ENCODE measurements at places on chromosomes 5 and 9.

- DNase-seq: no peak
Measured at GRCh38 chr9:92184041-92184564, 68.9 kb upstream of the SPTLC1 start.

- no peak for DNase-seq
Measured at GRCh38 chr5:172434251-172434650, 20.1 kb downstream of the SH3PXD2B start.

GRCh38 chr9:105233873-105234272 is 10.6 kb upstream of the SLC44A1 start:
- DNase-seq: no peak

DNA sequence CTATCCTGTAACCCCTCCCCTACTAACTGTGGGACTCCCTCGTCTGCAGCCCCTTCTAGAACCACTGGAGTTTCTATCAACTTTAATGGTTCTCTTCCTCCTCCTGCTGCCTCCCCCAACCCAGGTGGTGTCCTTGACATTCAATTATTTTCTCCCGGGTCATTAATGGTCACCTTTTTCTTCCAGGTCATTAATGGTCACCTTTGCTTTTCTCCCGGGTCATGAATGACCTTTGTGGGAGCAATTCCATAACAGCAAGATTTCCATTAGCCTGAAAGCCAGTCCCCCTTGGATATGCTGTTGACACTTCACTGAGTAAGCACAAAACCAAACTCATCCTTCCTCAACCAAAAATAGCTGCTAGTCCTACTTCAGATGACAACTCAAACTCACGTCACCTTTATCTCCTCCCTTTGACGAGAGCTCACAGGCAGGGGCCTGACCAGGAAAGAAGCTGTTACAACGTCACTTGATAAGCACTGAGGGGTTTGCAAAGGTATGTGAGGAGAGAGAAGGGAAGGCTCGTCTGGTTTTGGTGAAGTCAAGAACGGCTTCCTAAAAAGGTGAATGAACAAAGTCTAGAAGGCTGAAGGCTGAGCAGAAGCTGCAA is 10.9 kb downstream of the CCDC127 start:
- DNase-seq: no peak

- DNase-seq: no peak
Measured at GRCh38 chr5:9903801-9904200, 273.6 kb upstream of the TAS2R1 start.

DNA sequence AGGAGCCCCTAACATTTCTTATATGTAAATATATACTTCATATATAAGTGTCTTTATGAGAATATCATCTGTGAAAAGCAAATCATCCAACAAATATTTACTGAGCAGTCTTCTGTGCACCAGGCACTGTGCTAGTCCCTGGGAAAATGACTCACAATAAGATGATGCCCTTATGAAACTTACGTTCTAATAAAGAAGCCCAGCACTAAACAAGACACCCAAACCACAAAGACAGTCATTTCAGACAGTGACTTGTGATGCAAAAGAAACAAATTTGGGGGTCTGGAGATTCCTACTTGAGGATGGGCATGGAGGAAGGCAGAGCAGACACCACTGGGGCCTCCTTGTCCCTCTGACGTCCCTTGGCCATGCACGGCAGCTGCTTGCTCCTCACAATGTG is 30.6 kb upstream of the PPP1R2B start:
- no peak for DNase-seq

- DNase-seq: no peak
Measured at GRCh38 chr5:169785771-169786618, 148.9 kb downstream of the DOCK2 start.

DNA sequence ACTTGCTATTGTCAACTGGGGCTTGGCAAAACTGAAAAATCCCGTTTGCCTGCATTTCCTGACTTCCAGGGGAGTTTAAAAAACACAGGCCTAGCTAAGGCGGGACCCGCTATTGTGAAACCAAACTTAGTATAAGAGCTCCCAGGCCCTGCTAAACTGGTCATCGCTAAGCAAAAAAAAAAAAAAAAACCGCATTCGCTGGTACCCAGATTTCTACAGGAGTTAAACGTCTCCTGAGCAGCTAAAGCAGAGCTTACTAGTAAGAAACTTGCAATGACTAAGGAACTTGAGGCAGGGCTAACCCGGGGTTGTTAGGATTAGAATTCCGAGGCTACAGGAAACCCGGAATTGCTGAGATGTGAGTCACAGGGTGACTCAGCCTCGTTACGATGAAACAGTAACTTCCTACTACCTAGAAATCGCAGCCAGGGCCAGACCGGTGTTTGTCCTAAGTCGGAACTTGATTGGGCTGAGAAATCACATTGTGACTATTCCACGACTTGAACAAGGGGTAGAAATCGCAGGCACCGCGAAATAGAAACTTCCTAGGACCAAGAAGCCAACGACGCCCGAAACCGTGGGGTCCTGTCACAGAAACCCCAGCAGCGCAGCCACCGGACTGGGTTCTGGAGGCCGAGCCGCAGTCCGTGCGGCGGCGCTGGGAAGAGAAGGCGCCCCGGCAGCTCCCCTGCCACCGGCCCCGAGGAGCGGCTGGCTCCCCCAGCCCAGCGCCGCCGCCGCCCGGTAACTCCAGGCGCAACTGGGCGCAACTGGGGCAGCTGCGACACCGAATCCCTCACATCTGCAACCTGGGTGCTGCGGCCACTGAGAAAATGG is 89.4 kb downstream of the ANXA2R start:
- DNase-seq: no peak

DNA sequence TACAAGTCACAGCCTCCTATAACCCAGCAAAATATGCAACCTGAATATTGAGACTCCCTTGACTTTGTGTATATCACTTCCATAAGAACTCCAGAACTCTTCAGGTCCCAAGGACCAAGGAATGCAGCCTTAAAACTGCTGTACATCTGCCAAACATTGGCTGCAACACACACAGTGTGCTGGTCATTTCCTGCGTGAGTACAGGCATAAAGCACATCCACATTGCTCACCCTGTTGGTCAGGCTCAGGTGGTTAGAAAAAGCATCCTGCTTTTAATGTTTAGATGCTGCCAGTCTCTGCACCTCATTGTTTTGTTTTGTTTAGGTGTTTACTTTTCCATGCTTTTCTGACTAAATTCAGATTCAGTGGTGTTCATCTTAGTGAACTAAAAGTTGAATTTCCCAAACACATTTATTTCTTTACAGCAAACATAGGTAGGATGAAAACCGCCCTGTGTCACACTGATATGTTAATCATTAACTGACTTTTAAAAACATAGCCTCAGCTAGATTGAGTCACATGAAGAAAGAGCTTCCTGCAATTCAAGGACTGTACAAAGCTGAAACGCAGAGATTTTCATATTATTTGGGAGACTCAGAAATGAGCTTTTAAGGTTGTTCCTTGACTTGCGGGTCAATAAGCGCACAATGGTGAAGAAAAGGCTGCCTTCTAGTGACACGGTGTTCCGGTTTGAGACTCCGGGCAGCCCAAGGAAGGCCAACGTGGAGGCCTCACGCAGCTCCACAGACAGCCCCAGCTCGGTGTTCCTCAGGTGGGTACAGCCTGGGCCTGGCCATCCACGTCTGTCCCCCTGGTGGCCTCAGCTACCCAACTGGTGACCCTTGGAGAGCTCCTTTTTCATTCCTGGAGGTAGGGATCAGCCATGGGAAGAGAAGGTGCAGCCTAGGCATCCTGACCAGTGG is 52.2 kb upstream of the GRAMD2B start:
- no peak for DNase-seq

DNA sequence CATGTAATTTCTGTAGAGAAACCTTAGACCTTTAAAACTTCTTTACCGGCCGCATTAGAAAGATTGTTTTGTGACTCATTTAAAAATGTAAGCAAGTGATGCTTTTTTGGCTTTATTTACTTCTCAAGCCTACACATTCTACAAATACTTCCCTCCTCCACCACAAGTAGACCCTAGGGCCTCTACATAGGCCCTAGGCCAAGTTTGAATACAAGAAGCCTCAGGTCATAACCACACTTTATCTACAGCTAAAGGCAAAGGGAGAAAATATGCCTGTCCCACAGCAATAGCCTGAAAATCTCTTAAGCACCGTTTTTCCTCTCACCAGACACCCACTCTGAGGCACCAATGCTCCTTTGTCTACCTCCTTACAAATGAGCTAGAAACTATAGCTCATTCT is 53.9 kb downstream of the CSNK1A1 start:
- DNase-seq: no peak

DNA sequence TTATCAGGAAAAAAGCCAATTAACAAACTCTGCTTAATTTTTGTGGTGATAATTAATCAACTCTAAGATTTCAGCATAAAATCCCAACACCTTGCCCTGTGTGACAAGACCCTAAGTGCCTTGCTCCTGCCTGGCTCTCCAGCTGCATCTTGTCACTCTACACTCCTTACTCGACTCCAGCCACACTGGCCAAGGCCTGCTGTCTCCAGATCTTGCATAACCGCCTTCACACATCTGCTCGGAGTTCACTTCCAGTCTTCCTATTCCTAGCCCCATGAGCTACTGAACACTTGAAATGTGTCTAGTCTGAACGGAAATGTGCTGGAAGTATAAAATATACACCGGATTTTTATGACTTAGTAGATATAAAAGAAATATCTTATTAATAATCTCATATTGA is 259.6 kb downstream of the EPB41L4A start:
- no peak for DNase-seq

- DNase-seq: no peak
Measured at GRCh38 chr9:86942281-86943200, 4.8 kb downstream of the GAS1 start.

- no peak for DNase-seq
Measured at GRCh38 chr9:75116306-75116705, 28.0 kb downstream of the OSTF1 start.

GRCh38 chr9:37026931-37027581 is 7.0 kb downstream of the PAX5 start:
- no peak for DNase-seq

DNA sequence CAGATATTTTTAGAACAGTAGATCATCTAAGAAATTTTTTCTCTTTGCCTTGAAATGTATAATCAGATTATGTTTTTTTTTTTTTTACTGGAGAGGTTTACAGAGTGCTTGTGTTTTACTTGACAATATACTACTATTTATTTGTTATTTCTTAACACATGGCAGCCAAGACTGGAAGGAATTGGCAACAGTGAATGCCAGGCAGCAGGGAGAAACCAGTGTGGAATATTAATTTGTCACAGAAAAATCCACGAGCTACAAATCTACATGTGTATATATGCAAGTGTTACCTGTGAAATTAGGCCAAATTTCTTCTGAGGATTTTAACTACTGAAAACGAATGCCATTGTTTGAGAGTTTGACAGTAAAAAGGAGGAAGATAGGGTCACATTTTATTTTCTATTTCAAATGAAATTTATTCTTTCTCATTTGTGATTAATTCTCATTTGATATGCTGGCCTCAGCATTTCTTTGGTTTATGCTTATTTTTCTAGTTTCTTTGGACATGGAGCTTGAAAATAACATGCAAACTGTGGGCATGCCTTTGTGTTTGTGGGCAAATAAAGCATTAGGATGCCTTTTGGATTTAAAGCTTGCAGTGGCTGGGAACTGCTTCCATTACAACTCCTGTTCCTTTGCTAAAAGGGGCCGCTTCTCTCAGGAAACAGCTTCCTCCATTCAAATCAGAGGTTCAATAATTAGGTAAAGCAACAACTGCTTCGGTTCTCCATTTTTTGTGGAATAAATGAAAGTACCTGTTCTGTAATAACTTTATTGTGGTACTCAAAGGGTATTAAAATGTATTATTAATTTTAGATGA is 39.0 kb upstream of the ZFYVE16 start:
- DNase-seq: no peak

DNA sequence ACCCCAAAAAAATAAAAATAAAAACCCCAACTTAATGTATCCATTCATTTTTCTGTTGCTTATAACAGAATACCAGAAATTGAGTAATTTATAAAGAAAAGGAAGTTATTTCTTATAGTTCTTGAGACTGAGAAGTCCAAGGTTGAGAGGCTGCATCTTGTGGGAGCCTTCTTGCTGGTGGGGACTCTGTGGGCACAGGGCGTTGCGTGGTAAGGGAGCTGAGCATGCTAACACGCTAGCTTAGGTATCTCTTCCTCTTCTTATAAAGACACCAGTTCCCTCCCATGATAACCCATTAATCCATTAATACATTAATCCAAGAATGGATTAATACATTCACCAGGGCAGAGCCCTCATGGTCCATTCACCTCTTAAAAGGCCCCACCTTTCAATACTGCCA is 150.9 kb downstream of the ZSWIM6 start:
- DNase-seq: no peak

- DNase-seq: no peak
Measured at GRCh38 chr9:72592502-72593403, 71.3 kb downstream of the TMC1 start.

DNA sequence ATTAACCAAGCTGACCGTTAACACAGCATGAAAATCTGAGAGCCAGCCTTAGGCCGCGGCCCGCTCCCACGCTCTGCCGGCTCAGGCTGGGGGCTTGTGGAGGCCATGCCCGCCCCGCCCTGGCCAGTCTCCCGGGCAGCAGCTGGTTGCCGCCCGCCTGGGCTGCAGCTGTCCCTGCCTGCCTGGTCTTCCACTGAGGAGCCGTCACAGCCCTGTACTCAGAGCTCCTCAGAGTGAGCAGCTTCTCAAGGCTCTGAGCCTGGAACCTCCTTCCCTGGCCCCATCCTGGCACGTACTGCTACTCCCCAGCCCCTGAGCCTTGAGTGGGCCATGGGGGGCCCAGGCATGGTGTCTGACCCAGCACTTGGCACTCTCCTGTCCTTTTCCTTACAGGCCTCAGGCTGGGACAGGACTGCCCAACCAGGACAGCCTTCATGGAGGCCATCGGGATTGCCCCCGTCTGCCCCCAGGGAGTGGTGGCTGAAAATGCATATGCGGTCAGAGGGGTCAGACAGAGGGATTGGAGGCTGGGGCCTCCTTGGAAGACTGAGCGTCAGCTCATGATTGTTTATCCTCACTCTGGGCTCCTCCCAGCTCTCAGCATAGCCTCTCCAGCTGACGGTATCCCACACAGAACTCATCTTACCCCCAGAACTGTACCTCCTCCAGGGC is 11.9 kb downstream of the FGFR4 start:
- no peak for DNase-seq

DNA sequence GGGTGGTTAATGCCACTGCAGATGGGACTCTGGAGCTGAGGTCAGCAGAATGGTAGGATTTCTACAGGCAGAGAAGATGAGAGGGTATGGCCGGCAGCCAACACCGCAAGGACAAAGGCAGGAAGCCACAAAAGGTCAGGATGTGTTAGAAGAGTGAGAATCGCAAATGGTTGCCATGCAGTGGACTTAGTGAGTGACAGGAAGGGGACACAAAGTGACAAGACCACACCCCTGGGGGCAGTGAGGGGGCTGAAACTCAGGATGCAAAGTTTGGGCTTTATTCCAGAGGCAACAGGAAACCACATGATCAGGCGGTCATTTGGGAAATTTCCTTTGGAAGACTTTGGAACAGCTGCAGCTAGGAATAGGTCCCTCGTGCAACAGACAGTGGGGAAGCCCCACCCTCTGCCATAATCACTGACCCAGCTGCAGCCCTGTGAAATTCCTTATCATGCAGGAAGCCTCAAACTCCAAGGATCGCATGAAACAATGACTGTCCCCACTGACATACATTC is 14.2 kb upstream of the CCDC180 start:
- DNase-seq: no peak

Measured in cortex of kidney (tissue), 1 donor.